ENCODE measurements at places on chromosomes 13 and 19.

GRCh38 chr13:92451060-92451459 is 775.5 kb upstream of the GPC6 start:
- no peak for DNase-seq

- DNase-seq = no peak
Observed at GRCh38 chr19:32138416-32138815, 207.0 kb upstream of the ZNF507 start.

GRCh38 chr13:23957981-23958380 is 60.7 kb upstream of the C1QTNF9B start:
- no peak for DNase-seq

GRCh38 chr13:46679369-46680120 is 117.4 kb downstream of the ESD start:
- peak; percentile 72 for DNase-seq

DNA sequence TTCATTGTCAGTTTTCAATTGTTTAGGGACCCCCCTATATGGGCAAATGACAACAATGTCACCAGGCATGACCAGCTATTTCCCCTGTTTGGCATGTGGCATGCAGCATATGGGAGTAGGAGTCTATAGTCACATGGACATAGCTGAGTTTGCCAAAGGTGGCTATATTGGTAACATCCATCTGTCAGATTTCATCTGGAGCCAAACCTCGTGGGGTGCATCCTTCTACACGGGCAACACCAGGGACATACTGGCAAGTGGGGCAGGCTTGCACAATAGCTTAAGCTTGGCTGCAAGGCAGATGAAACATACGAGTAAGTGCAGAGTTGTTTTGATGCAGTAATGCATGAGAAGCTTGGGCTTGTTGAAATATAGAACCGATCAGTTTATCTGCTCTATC is 24.5 kb upstream of the ZNF816 start:
- no peak for DNase-seq

DNA sequence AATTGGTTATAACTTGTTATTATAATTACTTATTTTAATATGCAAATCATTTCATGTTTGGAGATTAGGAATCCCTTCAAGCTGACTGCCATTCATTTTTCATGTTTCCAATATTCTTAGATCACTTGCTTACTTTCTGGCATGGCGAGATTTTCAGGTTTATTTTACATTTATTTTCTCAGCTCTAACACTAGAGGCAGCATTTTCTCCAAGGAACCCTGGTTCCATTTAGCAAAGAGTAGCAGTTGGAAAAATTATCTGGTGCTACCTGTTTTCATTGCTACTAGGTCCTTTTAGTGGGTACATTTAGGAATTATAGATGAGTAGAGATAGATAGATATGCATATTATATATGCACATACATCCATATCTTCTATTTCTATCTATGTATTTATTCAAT is 90.9 kb upstream of the TRPC4 start:
- DNase-seq = no peak

DNA sequence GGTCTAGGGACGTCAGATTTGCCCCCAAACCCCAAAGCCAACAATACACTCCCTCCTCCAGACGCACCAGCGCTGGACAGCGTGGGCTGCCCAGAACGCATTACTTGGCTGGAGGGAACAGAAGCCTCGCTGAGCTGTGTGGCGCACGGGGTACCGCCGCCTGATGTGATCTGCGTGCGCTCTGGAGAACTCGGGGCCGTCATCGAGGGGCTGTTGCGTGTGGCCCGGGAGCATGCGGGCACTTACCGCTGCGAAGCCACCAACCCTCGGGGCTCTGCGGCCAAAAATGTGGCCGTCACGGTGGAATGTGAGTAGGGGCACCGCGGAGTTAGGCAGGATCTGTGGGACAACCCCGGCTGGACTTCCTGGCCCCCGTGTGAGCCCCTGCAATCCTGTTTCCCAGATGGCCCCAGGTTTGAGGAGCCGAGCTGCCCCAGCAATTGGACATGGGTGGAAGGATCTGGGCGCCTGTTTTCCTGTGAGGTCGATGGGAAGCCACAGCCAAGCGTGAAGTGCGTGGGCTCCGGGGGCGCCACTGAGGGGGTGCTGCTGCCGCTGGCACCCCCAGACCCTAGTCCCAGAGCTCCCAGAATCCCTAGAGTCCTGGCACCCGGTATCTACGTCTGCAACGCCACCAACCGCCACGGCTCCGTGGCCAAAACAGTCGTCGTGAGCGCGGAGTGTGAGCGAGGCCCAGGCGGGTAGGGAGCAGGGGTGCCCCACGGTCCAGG is 4.0 kb downstream of the ICAM5 start:
- no peak for DNase-seq

GRCh38 chr13:20197361-20197834 is 4.7 kb upstream of the GJB2 start:
- DNase-seq = peak; percentile 50

GRCh38 chr19:43316591-43317319 is 36.7 kb upstream of the CD177 start:
- DNase-seq = peak; percentile 40
